ENCODE measurements at places on chromosomes 6 and 20.
A peak's percentile ranks its signal among the peaks of the same experiment; 100 is the strongest.

DNA sequence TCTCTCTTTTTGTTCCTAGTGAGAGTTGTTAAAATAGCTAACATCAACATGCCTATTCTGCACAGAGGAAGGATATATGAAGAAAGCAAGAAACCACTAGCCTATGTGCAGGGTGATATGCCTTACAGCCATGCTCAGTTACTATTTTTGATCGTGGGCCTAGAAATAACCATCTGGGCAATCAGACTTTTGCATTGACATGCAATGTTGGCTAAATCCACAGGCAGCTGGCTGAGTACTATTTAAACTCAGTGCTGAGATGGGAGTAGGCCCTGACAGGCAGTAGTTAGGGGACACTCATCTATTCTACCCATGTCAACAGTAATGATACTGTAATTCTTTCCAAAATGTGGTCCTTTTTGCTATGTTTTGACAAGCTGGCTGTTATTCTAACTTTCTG, 89.6 kb downstream of the HDGFL1 start:
- no peak for DNase-seq

DNA sequence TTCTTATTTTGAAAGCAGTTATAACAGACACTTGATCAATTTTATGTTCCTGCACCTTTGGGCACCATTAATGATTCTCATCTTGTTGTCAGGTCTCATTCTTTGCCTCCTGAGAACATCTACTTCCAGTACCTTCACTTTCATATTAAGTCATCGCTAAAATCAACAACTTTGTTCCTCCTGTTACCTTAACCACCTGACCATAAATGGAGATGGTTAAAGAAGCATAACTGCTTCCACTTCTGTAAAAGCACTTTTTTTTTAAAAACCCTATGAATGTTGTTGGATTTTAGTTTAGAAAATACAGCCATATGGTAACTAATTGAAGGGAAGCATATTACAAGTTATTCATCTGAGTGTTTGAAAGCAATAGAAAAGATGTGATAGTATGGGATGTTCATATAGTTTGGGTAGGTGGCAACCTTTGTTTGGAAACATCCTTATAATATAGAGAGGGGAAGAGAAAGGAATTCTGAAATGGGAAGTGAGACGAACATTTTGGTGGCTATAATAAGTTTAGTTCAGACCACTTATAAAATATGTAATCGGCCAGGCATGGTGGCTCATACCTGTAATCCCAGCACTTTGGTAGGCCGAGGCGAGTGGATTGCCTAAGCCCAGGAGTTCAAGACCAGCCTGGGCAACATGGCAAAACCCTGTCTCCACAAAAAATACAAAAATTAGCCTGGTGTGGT, 53.9 kb downstream of the AFG1L start:
- DNase-seq = peak; percentile 55

- no peak for DNase-seq
These were observed 249.7 kb upstream of the HS3ST5 start for GRCh38 chr6:114592506-114592905.

- DNase-seq = no peak
These were observed 16.1 kb upstream of the TMEM242 start for GRCh38 chr6:157339432-157339831.

GRCh38 chr6:45209762-45210161, 118.4 kb upstream of the RUNX2 start:
- DNase-seq = no peak

DNA sequence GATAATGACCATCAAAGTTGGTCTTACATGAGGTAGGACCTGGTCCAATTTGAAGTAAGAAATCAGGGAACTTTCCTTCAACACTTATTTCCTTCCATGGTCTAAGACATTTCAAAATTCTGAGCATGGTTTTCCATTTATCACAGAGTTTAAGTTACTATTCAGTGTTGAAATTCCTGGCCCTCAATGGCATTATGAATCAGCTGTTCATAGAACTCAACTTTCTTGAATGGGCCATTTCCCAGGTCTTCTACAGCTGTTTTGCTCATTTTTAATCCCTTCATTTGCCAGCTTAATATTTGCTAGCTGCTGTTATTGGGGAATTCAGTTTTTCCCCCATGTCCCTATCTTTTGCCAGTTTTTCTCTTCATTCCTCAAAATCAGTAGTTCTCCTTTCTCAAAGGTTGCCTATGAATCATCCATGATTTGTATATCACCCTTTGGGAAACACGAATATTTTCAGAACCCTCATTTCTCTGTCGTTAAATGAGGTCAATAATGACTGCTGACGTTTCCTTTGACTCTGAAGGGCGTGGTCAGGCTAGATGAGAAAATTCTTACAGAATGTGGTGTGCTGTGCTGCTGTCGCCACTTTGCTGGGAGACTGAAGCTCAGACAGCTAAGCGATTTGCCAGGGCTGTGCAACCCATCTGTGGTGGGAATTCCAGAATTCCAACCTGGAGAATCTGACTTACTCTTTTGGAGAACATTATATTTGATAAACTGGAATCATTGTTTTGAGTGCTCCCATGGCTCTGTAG, 216.5 kb upstream of the FLRT3 start:
- no peak for DNase-seq

- DNase-seq = no peak
These were observed 806.3 kb upstream of the GJE1 start for GRCh38 chr6:141326426-141326825.

GRCh38 chr6:164554700-164555476, 754.5 kb downstream of the C6orf118 start:
- no peak for DNase-seq

DNA sequence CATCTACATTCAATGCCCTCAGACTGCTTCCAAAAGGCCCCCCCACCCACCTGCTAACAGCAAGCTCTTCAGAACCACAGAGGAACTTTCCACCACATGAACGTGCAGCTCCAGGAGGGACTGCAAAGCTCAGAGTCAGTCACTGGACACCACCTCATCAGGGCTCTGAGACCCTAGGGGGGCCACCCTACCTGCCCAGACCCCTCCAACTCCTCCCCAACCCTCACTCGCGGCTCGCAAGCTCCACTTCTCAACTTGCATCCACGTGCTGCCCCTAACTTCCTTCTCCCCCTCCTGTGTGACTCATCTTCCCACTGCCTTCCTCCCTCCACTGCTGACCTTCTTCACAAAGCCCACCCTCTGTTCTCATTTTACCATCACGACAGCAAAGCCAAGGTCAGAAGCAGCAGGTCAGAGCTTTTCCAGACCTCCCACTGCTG, 6.5 kb downstream of the MBOAT1 start:
- no peak for DNase-seq

- no peak for DNase-seq
These were observed 166.4 kb downstream of the EPHA7 start for GRCh38 chr6:93252930-93253329.

DNA sequence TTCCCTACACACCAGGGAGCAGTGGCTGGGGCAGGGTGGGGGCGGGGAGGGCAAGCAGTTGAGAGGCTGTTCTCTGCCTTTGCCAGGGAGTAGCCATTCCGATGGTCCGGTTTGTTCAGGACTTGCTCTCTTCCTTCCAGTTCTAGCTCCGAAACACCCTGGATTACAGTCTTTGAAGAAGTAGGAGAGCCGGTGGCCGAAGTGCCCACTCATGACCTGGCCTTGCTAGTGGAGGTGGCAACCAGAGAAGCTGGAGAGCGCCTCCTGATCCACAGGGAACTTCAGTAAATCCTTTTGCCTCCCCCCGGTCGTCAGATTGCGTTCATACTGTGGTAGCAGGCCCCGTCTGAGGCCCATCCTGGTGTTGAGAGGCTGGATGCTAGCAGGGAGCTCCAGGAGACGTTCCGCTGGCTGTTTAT, 92.8 kb downstream of the ARID1B start:
- DNase-seq = no peak

- no peak for DNase-seq
These were observed 396.9 kb upstream of the EYS start for GRCh38 chr6:66103954-66104353.

GRCh38 chr6:32113386-32114352, 4.5 kb upstream of the TNXB start:
- DNase-seq = no peak

GRCh38 chr6:63560801-63561287, 11.4 kb upstream of the LOC128125822 start:
- no peak for DNase-seq

GRCh38 chr6:16251706-16252105, 13.3 kb downstream of the GMPR start:
- no peak for DNase-seq

- no peak for DNase-seq
These were observed 282.9 kb downstream of the KIF16B start for GRCh38 chr20:16290358-16290757.

- no peak for DNase-seq
These were observed 15.2 kb downstream of the SAMHD1 start for GRCh38 chr20:36936341-36936740.

DNA sequence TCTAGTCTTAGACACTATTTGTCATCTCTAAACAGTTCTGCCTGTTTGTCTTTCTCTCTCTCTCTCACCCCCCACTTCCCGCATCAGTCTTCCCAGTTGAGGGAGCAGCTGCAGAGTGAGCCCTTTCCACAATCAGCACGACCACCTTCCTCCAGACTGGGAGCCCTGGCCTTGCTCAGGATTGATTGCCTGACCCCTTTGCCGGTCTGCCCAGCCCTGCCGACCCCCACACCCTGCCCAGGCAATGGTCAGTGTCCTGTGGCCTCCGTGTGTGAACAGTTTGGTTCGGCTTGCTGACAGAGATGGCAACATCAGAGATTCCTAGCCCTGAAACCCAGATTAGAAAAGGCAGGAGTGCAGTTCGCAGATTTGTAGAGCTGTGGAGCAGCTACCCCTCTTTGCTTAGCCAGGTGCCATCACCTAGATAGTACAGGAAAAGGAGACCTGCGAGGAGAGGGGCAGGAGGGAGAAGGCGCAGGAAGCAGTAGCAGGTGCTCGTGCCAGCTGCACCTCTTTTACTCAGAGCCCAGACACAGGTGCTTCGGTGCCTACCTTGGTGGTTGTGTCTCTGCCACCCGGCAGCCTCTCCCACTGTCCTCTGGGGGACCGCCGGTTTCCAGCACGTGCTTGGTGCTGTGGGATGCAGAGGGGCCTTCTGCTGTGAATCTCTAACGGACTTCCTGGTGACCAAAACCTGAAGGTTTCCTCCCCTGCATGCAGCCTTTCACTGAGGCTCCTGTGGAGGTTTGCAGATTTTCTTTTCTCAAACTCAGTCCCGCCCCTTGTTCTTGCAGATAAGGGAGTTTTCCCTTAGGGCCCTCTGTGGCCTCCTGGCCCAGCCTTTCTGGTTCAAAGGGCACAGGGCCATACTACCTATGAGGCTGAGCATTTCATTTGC, 92.4 kb downstream of the SCML4 start:
- DNase-seq = no peak
